ENCODE measurements at places on chromosomes 16 and 17.
A peak's percentile ranks its signal among the peaks of the same experiment; 100 is the strongest.

- DNase-seq = peak; percentile 88
These were observed 6.0 kb upstream of the RNF213 start for GRCh38 chr17:80254396-80255251.

GRCh38 chr17:68693896-68694295, 92.7 kb upstream of the FAM20A start:
- DNase-seq = no peak

- DNase-seq = peak; percentile 89
These were observed 437.2 kb downstream of the HS3ST3B1 start for GRCh38 chr17:14737984-14738651.

DNA sequence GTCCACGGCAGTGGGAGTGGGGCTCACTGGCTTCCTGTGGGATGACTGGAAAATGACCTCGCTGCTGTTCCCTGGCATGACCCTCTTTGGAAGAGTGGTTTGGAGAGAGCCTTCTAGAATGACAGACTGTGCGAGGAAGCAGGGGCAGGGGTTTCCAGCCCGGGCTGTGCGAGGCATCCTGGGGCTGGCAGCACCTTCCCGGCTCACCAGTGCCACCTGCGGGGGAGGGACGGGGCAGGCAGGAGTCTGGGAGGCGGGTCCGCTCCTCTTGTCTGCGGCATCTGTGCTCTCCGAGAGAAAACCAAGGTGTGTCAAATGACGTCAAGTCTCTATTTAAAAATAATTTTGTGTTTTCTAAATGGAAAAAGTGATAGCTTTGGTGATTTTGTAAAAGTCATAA, 7.8 kb upstream of the RNF213 start:
- DNase-seq = no peak

DNA sequence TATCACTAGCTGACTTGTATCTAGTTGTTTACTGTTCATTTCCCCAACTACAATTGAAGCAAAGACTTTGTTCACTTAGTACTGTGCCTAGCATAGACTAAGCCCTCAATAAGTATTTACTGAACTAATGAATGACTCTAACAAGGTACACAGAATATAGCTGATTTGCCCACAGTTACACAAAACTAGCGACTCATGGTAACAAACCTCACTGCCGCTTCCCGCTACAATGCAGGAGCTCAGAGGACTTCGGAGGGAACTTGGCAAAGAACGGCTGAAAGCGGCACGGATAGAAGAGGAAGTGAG, 524 bp downstream of the EFTUD2 start:
- DNase-seq = no peak

GRCh38 chr17:49823614-49824013, 24.3 kb downstream of the TAC4 start:
- no peak for DNase-seq

Measured in AG09319 (cell line).